A375 (cell line): ENCODE measurements at places on chromosomes 5 and 9. TPM values are rescaled to one million over a fixed set of nuclear protein-coding genes. Genes with fewer than 3 reads are reported as not detected.

DOCK8 gene
- total RNA-seq: 1.5 and 1.9 TPM in 2 replicates

AK8 gene
- total RNA-seq: 0.05 and 0.68 TPM in 2 replicates

FOXE1 gene
- total RNA-seq: not detected in 2 replicates

FST gene
- total RNA-seq: 185 and 194 TPM in 2 replicates

SLC25A2 gene
- total RNA-seq: 0.19 TPM in 1 of 2 replicates, not detected in the other

PCA3 gene
- total RNA-seq: not detected in 2 replicates

IL13 gene
- total RNA-seq: 0.42 TPM in 1 of 2 replicates, not detected in the other

FAM200C gene
- total RNA-seq: 3.5 and 4.7 TPM in 2 replicates

DBH gene
- not detected in 2 replicates for total RNA-seq

FAM151B gene
- total RNA-seq: 1.9 and 2.6 TPM in 2 replicates

TAS2R1 gene
- not detected in 2 replicates for total RNA-seq

FOXD1 gene
- 8.5 and 16.1 TPM in 2 replicates for total RNA-seq

C9orf152 gene
- total RNA-seq: not detected in 2 replicates

CACFD1 gene
- total RNA-seq: 5.4 and 5.7 TPM in 2 replicates

TRIM32 gene
- 11.9 and 14.3 TPM in 2 replicates for total RNA-seq

AJM1 gene
- 3.0 and 4.7 TPM in 2 replicates for total RNA-seq

NKD2 gene
- 0.49 and 0.72 TPM in 2 replicates for total RNA-seq

KCNT1 gene
- total RNA-seq: not detected in 2 replicates

SPATA31D1 gene
- total RNA-seq: not detected in 2 replicates

ADCY2 gene
- 0.69 TPM in 1 of 2 replicates, not detected in the other for total RNA-seq

ARL14EPL gene
- 2.3 and 4.6 TPM in 2 replicates for total RNA-seq

KCNN2 gene
- total RNA-seq: not detected in 2 replicates

SPOCK1 gene
- total RNA-seq: 71.0 and 84.4 TPM in 2 replicates

ECM2 gene
- 0.77 and 1.5 TPM in 2 replicates for total RNA-seq

LECT2 gene
- not detected in 2 replicates for total RNA-seq

DMRTA1 gene
- 11.7 and 12.2 TPM in 2 replicates for total RNA-seq

TNFSF15 gene
- total RNA-seq: not detected in 2 replicates

PPP2R2B gene
- total RNA-seq: 0.64 and 1.5 TPM in 2 replicates

MLANA gene
- total RNA-seq: not detected in 2 replicates

SLC36A2 gene
- total RNA-seq: not detected in 2 replicates

SURF4 gene
- 182 and 190 TPM in 2 replicates for total RNA-seq

GAS1 gene
- total RNA-seq: 1.4 and 2.3 TPM in 2 replicates

FOXD4L6 gene
- total RNA-seq: 0.05 TPM in 1 of 2 replicates, not detected in the other

CCDC183 gene
- total RNA-seq: 0.13 TPM in 1 of 2 replicates, not detected in the other

MROH2B gene
- not detected in 2 replicates for total RNA-seq
